ENCODE measurements at places on chromosomes 11 and 22.
A peak's percentile ranks its signal among the peaks of the same experiment; 100 is the strongest.

DNA sequence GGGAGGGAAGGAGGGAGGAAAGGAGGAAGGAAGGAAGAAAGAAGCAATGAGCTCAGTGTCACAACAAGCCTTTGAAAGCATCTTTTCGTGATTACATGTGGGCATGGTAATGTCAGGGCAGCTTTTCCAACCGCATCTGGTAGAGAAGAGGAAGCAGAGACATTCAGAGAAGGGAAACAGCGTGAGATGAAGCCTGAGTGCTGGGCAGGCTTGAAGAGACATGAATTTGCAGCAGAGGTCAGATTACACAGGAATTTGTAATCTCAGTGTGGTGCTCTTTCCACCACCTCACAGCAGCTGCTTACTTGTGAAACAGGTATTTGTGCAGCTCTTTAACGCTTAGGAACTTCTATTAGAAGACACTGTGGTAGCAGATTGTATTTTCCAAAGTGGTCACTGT is 289.5 kb upstream of the C11orf87 start:
- DNase-seq, result no peak

- DNase-seq, result no peak
Observed at GRCh38 chr11:1153951-1154493, 3.7 kb upstream of the MUC5AC start.

GRCh38 chr22:17807578-17808410 is 33.5 kb upstream of the BID start:
- DNase-seq, result no peak

- DNase-seq, result no peak
Observed at GRCh38 chr11:88404932-88405710, 67.6 kb upstream of the CTSC start.

DNA sequence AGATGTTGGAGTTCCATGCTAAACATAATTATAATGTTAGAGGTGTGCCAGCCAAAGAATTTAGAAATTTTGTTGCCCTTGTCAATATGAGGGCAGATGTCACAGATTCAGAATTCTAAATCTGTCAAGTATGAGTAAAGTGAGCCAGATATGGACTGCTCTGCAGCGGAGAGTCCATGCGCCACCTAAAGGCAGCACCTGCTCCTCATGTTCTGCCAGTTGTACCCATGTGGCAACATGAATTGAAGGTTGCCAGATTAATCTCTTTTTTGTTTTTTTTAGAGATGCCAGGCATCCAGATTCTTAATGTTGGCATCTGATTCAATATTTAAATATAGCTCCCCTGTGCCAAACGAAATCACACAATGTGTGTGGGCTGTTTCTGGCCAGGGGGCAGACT is 678.6 kb upstream of the ANO5 start:
- DNase-seq, result no peak

GRCh38 chr22:48305726-48306235 is 1521.9 kb downstream of the BRD1 start:
- no peak for DNase-seq

DNA sequence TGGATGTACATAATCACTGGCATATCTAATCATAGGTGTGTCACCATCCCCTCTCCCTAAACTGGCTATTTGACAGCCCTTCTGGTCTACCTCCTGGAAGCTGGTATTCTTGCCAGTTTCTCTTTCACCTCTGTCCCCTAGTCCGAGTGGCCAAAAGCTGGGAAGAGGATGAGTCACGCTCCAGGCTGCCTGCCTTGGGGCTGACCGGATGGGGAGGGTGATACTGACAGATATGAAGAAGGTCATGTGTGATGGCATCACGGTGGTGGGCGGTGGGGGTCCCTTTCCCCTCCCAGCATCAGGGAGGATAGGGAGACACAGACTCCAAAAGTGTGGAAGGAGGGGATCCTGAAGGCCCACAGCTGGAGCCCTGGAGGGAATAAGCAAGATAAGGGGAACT is 4.8 kb downstream of the OAF start:
- DNase-seq, result no peak

GRCh38 chr11:10113852-10114251 is 180.2 kb downstream of the SBF2 start:
- DNase-seq, result no peak

- no peak for DNase-seq
Observed at GRCh38 chr11:110339456-110340250, 43.2 kb upstream of the RDX start.

DNA sequence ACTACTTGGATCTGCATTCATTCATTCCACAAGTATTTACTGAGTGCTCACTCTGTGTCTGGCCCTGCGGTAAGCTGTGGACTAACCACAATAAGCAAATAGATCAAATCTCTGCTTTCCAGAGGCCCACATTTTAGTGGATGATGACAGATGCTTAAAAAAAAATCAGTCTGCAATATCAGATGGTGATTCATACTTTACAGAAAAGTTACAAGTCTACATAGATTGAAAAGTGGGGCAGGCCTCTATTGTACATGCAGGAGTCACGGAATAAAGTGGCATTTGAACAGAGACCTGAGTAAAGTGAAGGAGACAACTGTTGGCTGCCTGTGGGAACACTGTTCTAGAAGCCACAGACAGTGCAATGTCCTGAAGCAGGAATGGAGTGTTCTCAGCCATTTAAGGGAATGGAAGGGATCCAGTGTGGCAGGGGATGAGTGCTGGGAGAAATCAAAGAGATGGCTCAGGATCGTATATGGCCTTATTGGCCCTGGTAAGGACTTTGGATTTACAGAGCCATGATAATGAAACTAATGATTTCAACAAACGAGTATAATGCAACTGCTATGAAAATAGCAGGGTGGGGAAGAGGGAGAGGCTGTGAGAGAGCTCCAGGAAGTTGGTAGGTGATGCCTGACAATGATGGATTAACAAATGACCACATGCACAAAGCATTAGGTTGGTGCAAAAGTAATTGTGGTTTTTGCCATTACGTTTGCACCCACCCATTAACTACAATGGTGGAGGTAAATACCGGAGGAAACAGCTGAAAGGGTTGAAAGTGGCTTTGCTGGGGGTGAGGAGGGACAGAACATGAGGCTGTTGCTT is 31.1 kb downstream of the TMEM45B start:
- DNase-seq, result no peak

GRCh38 chr11:27179334-27179733 is 138.7 kb downstream of the BBOX1 start:
- DNase-seq, result no peak

- DNase-seq, result no peak
Observed at GRCh38 chr22:33512908-33513307, 407.4 kb downstream of the LARGE1 start.

GRCh38 chr22:49674479-49675050 is 153.1 kb downstream of the BRD1 start:
- DNase-seq, result no peak

GRCh38 chr22:47067321-47067890 is 305.0 kb downstream of the TBC1D22A start:
- no peak for DNase-seq

DNA sequence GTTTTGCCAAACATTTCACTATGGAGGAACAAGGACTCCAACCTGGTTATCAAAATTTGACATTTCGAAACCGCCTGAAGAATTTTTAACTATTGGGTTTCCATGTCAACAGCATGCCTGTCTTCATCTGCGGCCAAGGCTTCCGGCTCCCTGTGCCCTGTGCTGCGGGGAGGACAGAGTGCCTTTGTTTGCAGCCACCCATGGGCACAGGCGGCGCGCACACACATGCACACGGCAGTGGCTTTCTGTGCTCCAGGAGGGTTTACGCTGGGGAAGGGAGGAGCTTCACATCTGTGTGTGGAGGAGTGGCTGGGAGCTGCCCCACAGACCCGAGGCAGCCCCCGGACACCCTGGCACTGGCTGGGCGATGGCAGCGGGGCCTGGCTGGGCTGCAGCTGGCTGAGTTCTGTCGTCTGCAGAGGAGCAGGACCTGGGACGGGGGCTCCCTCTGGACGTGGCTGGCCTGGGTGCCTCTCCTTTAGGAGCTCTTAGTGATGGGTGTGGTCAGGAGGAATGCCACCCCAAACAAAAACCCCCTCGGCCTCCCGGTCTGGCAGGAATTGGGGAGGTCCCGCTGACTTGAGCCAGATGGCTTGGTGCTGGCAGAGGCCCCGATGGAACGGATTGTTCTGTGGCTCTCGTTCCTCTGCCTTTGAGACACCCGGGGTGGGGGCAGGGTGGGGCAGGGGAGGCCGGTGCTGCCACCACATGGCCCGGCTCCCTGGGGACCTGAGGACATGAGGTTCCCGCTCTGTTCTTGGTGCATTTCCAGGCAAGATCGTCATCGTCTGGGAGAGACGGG is 1290.9 kb downstream of the BRD1 start:
- no peak for DNase-seq

- no peak for DNase-seq
Observed at GRCh38 chr11:117303101-117303500, 12.0 kb downstream of the BACE1-AS start.

GRCh38 chr11:48019217-48019584 is 38.8 kb downstream of the PTPRJ start:
- DNase-seq, result no peak

- DNase-seq, result no peak
Observed at GRCh38 chr11:43947003-43947500, 4.6 kb downstream of the C11orf96 start.

- no peak for DNase-seq
Observed at GRCh38 chr11:24872651-24873311, 375.9 kb downstream of the LUZP2 start.

DNA sequence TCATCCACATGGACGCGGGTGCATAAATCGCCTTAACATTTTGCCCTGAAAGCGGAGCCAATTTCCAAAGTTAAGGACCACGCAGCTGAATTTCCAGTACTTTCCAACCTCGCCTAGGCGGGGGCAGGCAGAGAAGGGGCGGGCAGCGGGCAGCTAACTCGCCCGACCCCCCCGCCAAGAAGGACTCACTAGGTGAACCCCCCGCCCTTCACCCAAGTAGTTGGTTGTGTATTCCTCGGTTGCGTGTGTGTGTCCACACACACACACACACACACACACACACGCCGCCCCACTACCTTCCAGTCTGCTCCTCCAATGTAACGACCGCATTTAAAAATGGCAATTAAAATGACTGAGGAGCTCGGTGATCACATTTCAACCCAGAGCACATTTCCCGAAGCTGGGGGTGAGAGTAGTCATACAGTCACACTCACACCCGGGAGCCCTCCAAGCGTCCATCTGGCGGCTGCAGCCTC is 1.4 kb downstream of the TENM4 start:
- no peak for DNase-seq

GRCh38 chr11:35390737-35391682 is 28.3 kb downstream of the SLC1A2 start:
- no peak for DNase-seq

GRCh38 chr11:9886595-9886994 is 222.7 kb downstream of the SWAP70 start:
- no peak for DNase-seq

- no peak for DNase-seq
Observed at GRCh38 chr11:116576526-116576925, 196.3 kb downstream of the BUD13 start.

DNA sequence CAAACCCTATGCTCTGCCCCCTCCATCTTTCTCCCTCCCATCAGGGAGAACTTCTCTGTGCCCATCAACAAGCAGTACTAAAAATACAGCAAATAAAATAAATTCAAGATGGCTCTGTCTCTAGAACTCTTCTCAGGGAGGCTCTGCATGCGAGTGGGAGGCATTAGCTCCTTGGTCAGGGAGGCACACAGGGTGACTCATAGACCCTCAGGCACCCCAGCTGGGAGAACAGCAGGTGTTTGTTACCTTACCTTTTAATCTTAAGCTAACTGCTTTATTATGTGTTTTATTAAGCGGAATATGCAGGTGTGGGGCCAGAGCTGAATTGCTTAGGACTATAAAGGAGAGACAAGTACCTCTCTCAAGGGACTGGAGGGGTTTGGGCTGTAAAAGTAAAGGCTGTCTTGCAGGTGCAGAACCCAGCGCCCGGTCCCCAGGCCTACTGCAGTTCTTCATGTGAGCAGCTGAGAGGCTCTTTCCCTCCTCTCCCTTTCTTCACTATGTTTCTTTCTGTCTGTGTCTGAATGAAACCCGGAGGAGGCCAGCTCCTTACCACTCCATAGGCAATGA is 20.8 kb downstream of the CSNK2A3 start:
- DNase-seq, result no peak

DNA sequence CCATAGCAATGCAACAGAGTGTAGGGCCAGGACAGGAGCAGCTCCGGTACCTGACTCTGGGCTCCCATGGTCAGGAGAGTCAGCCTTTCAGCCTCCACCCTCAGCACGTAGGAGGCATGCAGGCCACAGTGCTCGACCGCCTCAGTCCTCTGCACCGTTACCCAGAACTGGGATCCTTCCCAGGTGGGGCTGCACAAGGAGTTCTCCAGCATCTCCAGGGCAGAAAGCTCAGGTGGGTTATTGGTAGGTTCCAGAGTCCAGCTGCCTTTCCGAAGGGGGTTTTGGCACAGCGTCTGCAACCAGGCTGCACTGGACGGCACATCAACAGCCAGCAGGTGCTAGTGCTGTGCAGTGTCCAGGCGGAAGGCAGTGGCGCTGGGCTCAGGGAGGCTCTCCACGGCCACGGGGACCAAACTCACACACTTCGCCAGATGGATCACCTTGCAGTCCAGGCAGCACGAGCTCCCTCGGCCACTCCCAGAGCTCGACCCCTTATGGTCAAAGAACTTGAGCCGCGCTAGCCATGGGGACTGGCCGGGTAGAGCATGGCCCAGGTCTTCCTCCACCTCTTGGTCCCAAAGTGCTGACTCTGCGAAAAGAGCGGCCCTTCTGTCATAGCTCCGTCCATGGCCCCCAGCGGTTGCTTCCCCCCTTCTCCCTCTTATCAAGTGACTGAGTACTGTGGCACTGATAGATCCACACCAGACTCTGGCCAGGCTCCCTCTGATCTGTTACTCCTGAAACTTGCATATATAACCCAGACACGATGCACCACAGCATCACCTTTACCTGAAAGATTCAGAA is 6.9 kb upstream of the PHOX2A start:
- DNase-seq, result no peak

DNA sequence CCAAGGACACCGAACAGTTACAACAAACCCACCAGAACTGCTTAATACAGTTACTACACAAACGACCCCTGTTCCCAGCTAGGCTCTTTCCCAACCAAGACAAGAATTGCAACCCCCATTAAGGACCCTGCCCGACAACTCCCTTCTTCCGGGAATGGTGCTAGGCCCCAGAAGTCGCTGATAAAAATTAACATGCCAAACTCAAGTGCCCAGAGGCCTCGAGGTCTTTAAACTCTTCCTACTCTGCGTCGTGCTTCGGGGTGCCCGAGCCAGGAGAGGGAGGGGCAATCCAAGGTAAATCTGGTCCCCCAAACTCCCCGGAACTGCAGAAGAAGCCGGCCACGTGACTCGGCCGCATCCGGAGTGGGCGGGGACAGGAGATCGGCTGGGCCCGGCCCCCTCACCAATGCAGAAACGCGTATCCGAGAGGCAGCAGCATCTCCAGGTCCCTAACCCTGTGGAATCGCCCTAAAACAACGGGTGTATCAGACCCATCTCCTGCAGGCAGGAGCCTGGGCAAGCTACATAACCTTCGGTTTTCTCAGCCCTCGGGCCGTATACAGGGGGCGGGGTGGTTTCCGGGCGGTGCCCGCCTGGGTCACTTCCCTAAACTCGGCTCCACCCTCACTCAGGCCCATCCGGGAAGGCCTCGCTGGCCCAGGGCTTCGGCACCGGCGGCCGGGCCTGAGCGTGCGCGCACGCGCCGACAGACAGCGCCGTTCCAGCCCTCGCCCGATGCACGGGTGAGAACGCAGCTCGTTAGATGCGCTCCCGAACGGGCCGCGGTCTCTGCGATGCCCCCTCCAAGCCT is 1.1 kb downstream of the CFL1 start:
- peak; percentile 72 for DNase-seq

- DNase-seq, result no peak
Observed at GRCh38 chr22:44519886-44520285, 21.9 kb upstream of the RTL6 start.

Measured in stimulated activated CD8-positive, alpha-beta memory T cell treated with anti-CD3 and anti-CD28 coated beads, Interleukin-4, amount 100 ng/mL, for 1 hour (primary cell).